ENCODE measurements at places on chromosomes 16 and 17.

DNA sequence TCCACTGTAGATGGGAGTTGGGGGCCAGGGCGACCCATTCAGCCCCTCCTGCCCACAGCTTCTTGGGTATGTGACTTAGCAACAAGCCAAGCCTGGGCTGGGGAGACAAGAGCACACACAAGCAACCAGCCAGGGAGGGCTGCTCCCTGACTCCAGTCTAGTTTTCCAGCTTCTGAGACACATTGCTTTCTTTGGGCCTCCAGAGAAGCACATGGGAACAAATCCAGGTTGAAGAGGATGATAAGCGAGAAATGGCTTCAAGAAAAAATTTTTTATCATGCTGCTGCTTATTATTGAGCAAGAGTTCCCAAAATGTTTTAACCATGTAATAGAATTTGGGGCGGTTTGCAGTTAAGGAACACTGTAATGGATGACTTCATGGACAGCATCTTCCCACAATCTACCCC, 173.7 kb downstream of the SOX9 start:
- no peak for DNase-seq

DNA sequence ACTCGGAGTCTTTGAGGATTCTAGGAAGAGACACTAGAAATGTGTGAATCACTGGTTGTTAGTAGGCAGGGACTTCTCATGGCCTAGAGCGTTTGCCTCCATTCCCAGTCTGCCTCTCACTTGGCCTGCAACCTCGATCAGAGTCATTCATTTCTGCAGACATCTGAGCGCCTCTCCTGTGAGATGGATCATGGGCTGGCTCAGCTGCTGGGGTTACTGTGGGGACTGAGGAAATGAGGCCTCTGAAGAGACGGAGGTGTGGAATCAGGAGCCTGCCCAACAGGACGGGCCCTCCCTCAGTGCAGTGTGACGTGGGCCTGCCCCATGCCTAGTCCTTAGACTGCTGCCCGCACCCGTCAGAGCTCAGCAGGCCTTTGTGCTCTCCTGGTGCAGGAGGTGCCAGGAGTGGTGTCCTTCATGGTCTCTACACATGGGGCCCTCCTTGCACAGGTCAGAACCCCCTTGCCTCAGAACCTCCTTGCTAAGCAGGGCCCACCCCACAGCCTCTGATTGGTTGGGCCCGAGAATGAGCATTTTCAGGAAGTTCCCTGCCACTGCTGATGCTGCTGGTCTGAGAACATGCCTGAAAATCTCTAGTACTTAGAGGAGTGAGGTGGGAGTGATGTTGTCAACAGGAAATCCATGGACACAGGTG, 99.4 kb downstream of the NPIPB11 start:
- no peak for DNase-seq

GRCh38 chr16:25996052-25996451, 304.3 kb downstream of the HS3ST4 start:
- DNase-seq = no peak

GRCh38 chr17:64291268-64291851, 28.3 kb upstream of the TEX2 start:
- DNase-seq = no peak

GRCh38 chr16:3065069-3065741, at the start of gene IL32:
TSS of gene IL32 (plus strand) at chr16:3065640. CDS start at chr16:3065812, 172 bp downstream.
- peak; percentile 9 for DNase-seq

DNA sequence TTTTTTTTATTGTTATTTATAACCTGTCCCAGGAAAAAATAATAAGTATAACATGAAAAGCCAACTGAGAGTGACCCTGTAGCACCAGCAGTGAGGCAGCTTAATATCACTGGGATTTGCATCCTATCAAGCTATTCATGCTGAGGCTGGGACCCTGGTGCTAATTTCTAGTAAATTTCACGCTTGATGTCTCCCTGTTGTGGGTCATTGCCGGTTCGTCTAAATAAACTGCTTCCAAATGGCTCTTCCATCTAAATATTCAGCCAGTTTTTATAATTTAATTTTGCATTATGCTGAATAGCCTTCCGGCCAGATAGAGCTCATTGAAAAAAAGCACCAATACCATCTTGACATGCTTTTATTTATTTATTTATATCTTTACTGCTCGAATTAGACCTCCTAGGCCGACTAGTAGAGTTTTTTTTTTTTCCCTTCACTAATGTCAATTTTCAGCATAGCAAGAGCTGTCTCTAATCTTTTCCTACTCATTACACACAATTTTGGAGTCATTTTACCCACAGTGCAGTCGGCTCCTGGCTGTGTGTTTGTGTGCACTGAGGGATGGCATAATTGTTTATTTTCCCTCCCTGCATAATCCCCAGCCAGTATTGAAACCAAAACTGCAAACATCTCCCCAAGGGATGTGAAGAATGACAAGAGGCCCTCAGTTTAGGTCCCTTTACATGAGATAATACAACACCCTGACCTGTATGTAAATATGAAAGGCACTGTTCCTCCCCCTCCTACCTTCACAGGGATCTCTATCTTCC, 168.8 kb downstream of the AATF start:
- DNase-seq = no peak

- no peak for DNase-seq
These were observed 55.6 kb downstream of the CYLD start for GRCh38 chr16:50797456-50797855.

GRCh38 chr17:74843352-74843627, 16.4 kb downstream of the GRIN2C start:
- no peak for DNase-seq

- no peak for DNase-seq
These were observed 181.7 kb downstream of the BANP start for GRCh38 chr16:88132836-88133506.

GRCh38 chr16:67833030-67833414, 9.1 kb upstream of the THAP11 start:
- no peak for DNase-seq

- DNase-seq = no peak
These were observed 410.4 kb upstream of the MON1B start for GRCh38 chr16:76780556-76780955.

- no peak for DNase-seq
These were observed 15.2 kb upstream of the METRNL start for GRCh38 chr17:83064021-83064731.

GRCh38 chr16:25563700-25564099, 128.1 kb upstream of the HS3ST4 start:
- no peak for DNase-seq

DNA sequence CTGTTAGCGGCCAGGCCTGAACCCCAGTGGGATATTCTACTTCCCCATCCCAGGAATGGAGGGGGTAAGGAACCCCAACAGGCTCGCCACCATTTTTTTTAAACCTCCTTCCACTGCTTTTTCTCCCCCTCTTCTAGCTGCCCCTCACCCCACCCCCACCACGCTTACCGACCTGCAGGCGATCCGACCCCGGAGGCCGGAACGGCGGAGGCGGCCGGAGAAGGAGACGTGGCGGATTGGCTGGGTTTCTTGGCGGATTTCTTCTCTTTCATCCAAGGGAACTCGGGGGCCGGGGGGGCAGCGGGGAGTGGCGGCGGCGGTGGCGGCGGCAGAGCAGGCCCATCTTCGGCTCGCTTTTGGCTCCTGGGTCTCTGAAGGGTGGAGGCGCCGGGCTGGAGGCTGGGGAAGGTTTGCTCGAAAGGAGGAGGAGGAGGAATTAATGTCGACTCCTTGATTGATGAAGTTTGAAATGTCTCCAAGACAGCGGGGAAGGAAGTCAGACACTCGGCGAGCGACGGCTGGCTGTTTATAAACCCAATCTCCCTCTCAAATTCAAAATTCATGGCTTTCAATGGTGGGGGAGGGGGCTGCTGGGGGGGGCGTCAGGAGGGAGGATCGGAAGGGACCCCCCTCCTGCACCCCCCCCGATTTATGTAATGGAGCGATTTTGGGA, 424 bp downstream of the HOXB2 start:
- DNase-seq = no peak

- DNase-seq = no peak
These were observed 1.8 kb upstream of the CBFA2T3 start for GRCh38 chr16:88978608-88979346.

DNA sequence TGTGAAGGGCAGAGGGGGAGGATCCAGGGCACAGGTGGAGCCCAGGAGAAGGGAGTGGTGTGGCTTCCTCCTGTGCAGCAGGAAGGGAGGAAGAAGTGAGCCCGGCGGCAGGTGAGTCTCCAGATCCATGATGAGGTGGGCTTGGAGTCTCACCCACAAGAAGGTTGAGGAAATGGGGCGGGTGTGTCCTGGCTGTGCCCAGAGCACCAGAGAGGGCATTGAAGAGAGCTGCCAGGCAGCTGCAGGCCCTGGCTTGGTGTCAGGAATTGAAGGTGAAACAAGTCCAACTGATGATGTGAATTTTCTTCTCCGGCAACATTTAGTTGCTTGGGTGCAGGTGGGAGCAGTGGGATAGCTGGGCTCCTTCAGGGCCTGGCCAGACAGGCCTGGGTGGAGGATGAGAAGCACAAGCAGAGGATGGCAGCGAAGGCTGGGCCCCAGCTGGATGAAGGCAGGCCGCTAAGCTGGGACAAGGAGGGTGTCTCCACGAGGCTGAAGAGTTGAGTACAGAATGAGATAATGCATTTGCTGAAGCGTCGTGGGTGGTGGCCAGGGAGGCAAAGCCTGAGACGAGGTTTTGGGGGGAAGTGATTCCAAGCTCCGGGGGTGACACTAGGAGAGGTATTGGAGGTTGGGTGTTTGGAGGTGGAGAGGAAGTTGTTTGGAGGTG, 18.3 kb downstream of the NT5M start:
- no peak for DNase-seq

DNA sequence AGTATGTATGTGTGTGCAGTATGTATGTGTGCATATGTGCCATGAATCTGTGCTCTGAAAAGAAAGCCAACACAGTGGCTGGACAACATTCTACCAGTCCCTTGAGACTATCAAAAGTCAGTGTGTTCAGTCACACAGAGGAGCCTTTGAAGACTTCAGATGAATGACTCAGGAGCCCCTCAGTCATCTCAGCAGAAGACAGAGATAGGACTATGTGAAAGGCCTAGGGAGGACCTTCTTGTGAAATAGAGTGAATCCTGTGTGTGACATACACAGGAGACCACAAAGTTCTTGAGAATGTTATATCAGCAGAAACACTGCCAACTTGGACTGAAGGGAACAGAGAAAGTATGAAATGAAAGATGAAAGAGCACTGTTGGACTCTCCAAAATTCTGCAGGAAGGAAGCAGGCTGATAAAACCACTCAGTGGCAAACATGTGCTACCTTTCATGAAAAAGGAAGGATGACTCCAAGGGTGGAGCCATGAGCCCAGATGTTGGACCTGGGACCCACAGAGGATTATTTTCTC, 108.4 kb downstream of the METRNL start:
- no peak for DNase-seq

DNA sequence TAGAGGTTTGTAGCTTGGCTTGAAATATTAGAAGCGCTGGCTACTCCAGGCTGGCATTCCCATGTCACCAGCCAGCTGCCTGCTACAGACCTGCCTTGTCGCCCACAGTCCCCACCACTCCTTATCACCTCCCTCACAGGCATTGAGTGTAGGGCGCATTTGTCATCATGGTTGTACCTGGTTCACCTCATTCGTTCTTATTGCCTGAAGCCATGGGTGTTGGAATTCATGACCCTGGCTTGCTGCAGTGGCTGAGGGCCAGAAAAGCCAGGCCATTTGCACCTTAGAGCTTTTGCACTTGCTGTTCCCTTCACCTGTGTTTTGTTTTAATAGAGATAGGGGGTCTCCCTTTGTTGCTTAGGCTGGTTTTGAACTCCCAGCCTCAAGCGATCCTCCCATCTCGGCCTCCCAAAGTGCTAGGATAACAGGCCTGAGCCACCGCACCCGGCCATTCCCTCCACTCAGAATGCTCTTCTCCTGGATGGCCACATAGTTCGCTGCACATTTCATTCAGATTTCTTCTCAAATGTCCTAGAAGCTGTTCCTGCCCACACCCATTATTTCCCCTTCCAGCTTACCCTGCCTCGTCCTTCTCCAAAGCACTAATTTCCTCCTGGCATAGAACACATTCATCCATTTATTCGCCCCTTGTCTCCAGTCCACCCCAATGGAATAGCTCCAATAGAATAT, 97.6 kb downstream of the C16orf78 start:
- DNase-seq = no peak

DNA sequence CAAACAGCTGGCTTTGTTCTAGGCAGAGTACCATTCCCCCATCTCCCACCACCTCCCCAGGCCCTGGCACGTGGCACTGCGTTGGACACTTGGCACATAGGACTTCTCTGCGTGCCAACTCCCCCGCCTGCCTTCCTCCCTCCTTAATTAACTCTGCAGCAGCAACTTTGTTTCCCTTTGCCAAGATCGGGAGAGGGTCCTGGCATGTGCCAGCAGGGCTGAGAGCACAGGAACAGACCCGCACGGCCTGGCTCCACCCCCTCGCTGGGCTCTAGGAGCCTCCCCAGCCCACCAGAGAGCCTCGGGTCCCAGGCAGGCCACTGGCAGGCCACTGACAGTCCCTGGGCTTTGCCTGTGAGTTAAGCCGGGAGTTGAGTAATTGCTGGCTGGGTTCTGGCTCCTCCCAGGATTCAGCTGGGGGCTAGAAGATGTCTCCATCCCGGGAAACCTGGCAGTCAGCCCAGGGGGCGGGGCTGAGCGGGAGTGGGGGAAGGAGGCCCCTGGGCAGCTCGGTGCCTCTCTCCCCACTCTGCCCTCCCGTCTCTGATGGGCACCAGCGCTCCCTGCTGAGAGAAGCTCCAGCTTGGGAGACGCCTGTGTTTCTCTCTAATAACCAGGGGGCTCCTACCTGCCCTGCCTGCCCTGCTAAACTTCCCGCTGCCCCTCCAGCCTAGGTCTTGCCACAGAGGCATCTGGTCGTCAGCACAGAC, 224.0 kb upstream of the TNRC6C start:
- no peak for DNase-seq

DNA sequence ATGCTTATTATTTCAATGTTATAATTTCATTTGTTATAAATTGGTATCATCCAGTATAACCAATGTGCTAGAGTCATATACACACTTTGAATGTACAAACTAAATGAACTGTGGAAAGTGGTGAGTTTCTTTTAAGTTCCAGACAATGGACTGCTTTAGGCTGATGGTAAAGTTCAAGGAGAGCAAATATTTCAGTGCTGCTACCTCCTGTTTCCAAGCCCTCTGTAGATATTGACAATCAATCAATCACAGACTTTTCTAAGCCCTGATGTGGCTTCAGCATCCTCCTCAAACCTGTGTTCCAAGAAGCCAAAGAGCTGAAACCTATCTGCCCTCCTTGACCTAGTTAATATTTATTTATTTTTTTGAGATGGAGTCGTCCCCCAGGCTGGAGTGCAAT, 28.2 kb upstream of the SREBF1 start:
- no peak for DNase-seq

DNA sequence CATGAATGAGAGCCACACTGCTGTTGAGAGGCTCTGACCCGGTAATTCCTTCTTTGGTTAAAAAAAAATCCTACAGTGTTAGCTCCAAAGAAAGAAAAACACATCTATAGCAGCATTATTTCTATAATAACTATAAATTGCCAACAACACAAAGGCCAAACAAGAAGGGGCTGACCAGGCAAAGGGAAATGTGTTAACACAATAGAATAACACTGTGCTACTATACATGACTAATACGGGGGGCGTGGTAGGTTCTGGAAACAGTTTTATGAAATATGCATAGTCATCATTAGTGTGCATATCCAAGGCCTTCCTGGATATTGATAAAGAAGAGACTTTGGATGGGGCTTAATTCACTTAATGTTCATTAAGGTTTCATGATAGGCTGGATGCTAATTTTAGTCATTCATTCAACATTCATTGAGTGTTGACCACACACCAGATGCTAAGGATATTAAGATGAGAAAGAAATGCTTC, 50.0 kb upstream of the CCL1 start:
- DNase-seq = no peak

All from BJ (cell line).